GM12865 (cell line): ENCODE measurements at places on chromosomes 5 and 9.

GRCh38 chr9:92035146-92035545 is 80.1 kb downstream of the SPTLC1 start:
- no peak for DNase-seq

DNA sequence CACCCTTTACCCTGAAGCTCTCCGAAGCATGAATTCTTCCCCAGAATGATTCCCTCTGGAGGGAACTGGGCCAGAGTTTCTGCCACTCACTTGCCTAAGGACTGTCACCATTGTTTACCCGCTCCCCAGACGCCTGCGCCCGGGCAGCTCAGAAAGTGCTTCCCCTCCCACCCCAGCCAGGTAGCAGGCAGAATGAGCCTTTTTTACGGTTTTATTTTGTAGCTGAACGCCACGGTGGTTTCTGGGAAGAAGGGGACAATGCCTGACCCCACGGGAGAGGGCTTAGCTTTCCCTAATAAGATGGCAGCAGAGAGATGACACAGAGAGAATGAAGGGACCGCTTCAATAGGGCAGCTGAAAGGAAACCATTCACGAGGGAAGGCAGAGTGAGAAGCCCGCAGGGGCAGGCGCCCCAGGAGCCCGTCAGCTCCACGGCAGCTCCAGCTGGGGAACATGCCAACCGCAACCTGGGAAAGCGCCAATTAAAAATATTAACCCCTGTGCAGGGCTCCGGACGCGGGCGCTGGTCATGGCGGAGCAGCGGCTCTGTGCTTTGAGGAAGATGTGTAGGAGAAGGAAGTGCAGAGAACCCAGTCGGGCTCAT is 20.4 kb upstream of the NTNG2 start:
- no peak for DNase-seq

GRCh38 chr9:70924380-70924779 is 197.0 kb downstream of the TRPM3 start:
- DNase-seq = no peak

DNA sequence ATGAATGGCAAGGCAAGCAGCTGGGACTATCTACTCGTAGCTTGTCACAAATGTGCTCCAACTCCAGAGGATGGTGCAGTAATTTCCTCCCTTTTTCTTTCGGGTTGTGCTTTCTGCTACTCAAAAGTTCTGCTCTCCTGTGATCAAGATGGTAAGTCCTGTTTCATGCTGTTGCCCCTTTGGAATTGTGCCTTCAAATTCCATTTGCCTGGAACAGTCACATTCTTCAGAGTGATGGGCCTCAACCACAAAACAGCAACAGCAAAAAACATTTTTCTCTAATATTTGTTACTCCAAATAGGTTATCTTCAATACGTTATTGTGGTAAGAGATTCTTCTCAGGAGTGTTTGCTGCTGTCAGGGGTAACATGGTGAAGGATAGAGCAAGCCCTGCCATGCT is 209.3 kb downstream of the PALM2AKAP2 start:
- DNase-seq = no peak

- no peak for DNase-seq
Measured at GRCh38 chr5:110040178-110040577, 350.5 kb downstream of the MAN2A1 start.

GRCh38 chr5:80797428-80798024 is 142.7 kb upstream of the DHFR start:
- peak; percentile 7 for DNase-seq

DNA sequence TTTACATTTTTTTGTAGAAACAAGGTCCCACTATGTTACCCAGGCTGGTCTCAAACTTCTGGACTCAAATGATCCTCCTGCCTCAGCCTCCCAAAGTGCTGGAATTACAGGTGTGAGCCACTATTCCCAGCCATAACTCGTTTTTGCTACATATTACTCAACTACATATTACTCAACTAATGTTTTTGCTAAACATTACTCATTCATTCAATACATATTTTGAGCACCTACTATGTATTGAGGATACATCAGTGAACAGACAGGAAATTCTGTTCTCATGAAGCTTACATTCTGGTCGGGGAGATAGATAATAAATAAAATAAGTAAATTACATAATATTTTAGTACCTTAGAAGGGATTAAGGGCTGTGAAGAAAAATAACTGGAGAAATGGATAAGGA is 34.9 kb upstream of the STOM start:
- DNase-seq = no peak

DNA sequence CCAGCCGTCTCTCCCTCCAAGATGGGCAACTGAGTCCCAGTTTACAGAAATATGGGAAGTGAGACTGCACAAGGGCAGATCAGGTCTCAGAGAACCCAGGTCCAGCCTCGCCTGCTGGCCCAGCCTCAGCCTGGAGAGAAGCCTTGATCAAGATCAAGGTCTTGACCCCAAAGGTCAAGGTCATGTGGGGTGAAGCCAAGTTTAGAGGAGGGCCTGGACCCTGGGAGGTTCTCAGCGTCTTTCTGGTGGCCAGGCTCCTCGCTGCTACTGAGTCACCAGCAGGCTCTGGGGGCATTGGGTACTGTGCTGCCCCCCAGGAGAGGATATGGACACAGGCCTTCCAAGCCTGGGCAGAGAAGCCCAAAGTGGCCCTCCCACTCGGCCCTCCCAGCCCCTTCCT is 8.8 kb downstream of the IPPK start:
- DNase-seq = no peak

DNA sequence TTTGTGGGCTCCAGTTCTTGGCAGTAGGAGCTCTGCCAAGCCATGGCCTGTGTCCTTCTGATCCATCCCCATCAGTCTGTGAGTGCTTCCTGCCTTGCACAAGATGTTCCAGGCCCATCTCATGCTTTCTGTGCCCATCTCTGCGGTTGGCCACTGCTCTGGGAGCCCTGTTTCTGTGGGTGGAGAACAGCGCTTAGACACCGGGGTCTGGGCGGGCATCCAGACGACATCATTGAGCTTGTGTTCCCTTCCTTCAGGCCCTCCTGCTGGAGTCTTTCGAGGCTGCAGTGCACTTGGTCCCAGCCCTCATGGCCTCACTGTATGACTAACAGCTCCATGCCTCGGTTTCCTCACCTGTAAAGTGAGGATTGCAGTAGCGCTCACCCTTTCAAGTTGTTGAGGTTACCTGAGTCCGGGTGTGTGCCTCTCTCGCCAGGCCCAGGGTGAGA is 14.9 kb upstream of the CARD19 start:
- DNase-seq = no peak

DNA sequence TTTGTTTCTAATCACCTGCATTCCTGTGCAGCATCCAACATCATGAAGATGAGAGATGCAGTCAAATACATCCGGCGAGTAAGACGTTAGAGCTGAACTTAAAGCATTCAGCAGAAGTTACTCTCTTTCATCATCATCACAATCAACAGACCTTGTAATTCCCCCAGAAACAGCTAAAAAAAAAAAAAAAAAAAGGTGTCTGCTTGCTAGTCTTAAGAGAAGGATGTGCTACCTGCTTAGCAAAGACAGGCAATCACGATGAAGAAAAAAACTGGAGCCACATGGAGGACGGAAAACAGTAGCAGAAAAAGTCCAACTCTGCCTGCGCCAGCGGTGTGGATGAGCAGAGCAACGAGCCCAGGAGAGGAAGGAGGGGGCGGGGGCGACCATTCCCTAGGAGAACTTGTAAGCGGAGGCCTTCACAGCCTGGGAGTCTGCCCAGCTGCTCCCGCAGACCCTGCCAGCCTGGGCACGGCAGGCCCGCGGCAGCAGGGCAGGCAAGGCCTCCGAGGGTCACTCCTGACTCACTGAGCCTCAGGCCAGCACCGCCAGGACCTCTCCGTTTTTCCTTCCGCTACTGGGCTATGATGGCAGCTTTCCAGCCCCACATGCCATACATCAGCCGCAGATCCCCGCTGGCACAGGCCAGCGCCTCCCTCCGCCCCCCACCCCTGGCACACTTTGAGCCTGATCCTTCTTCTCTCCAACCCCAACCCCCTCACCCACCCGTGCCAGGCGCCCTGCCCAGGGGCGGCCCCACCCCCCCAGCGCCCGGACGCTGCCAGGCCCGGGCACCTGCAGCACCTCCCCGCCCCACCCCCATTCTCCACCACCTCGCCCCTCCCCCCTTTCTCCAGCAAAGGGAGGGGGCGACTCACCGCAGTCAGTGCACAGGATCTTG is 1.4 kb downstream of the NRG2 start:
- DNase-seq = peak; percentile 49

- no peak for DNase-seq
Measured at GRCh38 chr5:135437796-135438560, 9.2 kb downstream of the DCANP1 start.

GRCh38 chr5:180439911-180440769 is 54.0 kb upstream of the CNOT6 start:
- DNase-seq = no peak

- DNase-seq = no peak
Measured at GRCh38 chr5:75558981-75559632, 47.4 kb downstream of the POLK start.

DNA sequence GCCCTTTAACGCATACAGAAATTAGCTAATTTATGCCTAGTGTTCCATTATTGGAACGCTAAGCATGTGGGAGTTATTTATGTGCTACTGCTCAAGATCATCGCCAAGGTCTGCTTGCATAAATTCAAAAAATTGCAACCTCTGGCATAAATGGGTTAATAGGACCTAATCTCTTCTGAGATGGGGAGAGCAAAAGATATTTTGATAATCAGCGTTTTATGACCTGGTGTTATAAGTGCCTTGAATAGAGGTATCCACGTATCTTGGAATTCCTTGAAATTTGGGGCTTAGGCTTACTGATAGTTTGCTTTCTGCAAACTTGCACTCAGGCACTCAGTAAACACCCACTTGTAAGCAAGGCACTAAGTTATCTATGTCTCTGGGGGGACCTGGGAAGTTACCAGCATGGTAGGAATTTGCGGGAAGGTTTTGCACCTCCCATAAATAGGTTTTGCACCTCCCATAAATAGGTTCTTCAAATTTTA is 1.8 kb downstream of the SUB1 start:
- DNase-seq = no peak

GRCh38 chr5:85108471-85108870 is 723.8 kb upstream of the EDIL3 start:
- DNase-seq = no peak

GRCh38 chr9:71604197-71605063 is 163.9 kb downstream of the CEMIP2 start:
- DNase-seq = peak; percentile 71

GRCh38 chr5:151700820-151701219 is 14.1 kb upstream of the SPARC start:
- peak; percentile 74 for DNase-seq

DNA sequence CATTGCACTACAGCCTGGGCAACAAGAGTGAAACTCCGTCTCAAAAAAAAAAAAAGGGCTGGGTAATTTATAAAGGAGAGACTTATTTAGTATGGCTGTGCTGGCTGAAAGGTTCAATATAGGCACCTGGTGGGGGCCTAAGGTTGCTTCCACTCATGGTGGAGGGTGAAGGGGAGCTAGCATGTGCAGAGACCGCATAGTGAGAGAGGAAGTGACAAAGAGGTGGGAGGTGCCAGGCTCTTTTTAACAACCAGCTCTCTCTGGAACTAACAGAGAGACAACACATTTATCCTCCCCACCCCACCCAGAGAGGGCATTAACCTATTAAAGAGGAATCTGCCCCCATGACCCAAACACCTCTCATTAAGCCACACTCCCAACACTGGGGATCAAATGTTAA is 28.9 kb upstream of the SERINC5 start:
- no peak for DNase-seq

DNA sequence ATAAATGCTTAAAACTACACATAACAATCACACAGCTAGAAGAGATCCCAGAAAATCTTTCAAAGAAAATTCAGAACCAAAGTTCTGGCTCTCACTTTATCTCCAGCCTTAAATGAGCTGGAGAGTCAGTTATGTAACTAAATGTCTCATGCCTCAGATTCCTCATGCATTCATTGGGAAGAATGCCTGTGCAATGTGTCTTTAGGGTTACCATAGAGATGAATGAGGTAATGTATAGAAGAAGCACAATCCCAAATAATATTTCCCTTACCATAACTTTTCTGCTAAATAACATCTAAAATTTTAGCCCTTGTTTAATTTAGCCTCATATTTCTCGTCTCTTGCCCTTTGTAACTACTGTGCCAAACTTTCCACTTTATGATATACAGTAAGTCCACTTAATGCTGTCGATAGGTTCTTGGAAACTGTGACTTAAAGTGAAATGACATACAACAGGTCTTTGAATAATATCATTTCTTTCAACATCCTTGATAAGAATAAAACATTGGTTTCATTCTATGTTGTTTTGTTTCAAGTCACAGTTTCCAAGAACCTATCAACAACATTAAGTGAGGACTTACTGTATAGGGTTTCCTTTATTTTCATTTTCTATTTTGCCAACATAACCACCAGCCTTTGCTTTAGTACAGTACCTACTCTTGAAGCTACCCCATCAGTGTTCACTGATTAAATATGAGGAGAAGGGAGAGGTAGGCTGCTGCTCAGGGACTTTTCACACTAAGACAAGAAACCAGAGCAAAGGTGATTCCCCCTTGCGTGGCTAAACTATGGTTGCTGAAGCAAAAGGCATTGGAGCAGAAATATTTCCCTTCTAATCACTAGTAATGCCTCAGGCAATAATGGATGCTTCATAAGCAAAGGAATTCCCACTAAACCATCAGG is 295.7 kb upstream of the PTGER4 start:
- peak; percentile 43 for DNase-seq

DNA sequence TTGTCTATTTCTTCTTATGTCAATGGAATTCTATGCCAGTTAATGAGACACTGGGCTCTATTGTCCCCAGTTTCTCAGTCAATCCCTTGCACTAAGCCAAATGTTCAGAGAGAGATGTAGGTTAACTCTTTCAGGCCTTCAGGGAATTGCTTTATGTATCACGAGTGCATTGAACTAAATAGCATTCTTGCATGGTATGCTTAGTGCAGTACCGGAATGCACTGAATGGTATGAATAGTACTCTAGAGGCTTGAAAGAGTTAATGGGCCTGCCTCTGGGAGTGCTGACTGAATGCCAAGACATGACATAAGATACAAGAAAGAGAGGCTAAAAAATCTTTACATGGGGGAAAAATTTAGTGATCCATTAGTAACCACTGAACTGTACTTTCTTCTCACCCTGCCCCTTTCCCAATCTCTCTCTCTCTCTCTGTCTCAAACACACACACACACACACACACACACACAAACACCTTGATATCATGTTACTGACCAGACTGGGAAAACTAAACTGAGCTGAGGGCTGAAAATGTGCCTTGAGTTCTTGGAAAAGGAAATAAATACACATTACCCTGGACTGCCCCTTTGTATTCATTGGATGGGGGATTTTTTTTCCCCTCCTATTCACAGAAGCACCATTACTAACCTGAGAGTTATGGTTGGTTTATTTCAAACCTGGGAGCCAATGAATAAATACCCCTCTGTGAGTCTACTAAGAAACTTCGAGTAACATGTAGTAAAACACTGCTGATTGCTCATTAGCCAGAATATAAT is 35.4 kb upstream of the TMC1 start:
- no peak for DNase-seq

GRCh38 chr5:169869066-169869465 is 111.2 kb downstream of the INSYN2B start:
- no peak for DNase-seq

DNA sequence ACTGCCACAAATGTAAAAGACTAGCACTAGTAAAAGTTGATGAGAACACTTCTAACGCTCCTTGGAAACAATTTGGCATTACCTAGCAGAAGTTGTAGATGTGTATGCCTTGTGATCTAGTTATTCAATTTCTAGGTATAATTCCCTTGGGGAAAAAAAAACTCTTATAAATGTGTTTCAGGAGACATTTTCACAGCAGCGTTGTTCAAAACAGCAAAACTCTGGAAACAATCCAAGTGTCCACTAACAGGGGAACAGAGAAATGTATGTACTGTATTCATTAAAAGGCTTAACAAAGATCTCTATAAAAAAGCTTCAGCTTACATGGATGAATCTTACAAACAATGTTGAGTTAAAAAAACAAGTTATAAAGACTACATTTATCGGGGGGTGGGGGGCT is 30.4 kb downstream of the NR3C1 start:
- DNase-seq = no peak
